ENCODE measurements at places on chromosomes 11 and 22. TPM values are rescaled to one million over a fixed set of nuclear protein-coding genes. Genes with fewer than 3 reads are reported as not detected.

Gene KRTAP5-11
- not detected for total RNA-seq

Gene KCNJ5
- total RNA-seq, result not detected

Gene KIRREL3
- total RNA-seq, result 0.15 TPM

Gene LDHAL6A
- total RNA-seq, result 0.17 TPM

Gene RIC3
- not detected for total RNA-seq

Gene OR8J1
- not detected for total RNA-seq

Gene MYOD1
- not detected for total RNA-seq

Gene TRPM5
- total RNA-seq, result not detected
